ENCODE measurements at places on chromosomes 7 and 10. TPM values are rescaled to one million over a fixed set of nuclear protein-coding genes. Genes with fewer than 3 reads are reported as not detected.

DNA sequence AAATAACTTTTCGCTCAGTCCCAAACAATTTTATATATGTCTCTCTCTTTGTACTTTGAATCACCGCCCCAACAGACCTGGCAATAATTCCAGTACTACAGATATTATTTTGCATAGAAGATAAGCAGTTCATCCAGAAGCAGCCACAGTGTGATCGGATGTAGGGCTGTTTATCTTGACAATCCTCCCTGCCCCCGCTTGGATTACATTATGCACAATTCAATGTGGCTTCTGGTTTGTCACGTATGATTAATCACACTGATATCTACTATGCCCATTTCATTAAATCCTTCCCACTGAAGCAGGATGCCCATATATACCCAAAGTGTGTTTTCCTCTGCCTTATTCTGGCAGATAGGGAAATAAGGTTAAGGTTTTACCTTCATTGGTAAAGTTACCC is 115.2 kb downstream of the PDE1C start:
- no peak for DNase-seq

DNA sequence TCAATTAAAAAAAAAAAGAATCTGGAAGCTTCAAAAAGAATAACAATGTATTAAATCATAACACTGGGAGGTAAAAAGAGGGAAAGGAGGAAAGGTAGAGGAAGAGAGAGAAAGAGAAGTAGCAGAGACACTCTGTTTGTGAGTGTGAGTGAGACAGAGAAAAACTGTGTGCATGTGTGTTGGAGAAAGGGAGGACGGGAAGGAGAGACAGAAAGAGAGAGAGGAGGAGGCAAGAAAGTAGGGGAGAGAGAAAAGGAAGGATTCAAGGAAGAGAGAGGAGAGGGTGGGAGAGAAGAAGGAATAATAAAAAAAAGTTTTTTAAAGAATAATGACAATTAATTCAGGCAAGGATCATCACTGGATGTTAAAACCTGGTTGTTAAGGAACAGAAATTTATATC is 77.9 kb downstream of the RNLS start:
- DNase-seq, result no peak

- DNase-seq, result no peak
These were observed 4.8 kb downstream of the AKAP9 start for GRCh38 chr7:91945476-91945875.

DNA sequence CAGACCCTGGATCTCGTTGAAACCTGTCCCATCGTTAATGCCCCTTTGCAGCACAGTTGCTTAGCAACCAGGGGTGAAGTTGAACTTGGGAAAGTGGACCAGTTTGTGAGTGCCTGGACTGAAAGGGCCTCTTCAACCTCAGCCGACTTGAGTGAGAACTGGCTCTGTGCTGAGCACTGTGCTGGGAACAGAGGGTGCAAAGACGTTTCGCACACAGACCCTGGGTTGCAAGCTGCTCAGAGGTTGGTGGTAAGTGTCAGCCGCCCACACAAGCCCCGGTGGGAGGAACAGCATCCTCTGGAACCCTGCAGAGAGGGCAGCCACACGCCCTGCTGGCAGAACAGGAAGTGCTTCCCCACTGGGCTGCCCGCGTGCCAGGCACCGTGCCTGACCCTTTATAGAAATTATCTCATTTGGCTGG is 89.2 kb downstream of the CARD11 start:
- DNase-seq, result no peak

GRCh38 chr7:100007887-100008286 is 7.5 kb upstream of the ZKSCAN1 start:
- DNase-seq, result no peak

DNA sequence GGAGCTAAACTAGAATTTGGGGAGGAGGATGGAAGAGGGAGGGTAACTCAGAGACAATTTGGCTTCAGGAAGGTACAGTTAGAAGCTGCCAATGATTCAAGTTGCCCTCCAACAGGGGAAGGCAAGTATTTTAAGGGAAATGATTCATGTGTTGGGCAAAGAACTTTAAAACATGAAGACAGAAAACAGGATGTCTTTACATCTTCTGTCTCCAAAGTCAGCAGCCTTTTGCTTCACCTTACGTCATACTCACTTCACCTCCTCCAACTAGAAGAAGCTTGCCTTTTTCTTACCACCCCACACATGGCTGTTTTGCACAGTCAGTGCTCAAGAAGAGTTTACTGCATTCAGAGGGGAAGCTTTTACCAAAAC is 36.1 kb downstream of the PPP1R3C start:
- no peak for DNase-seq

DNA sequence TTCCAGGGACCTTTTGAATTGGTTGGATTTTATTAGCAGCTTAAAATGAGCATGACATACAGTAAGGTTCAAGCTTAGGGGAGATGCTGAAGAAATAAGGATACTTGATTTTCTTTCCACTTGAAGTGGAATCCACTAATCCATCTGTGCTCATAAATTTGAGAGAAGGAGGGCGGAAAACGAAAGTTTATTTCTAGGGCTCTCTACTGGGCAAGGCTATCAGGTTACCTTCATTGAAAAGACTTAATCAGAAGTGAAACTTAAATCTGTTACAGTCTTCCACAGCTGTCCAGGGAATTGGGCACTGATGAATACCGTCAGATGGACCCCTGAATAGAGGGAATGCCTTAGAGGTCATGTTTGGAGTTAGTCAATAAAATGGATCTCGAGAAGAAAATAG is 21.8 kb downstream of the AUTS2 start:
- DNase-seq, result no peak

DIP2C gene
- total RNA-seq, result 2.6 TPM

ZNF479 gene
- not detected for total RNA-seq

TEX36 gene
- not detected for total RNA-seq

Data from activated T-helper 2 cell treated with anti-CD3 and anti-CD28 coated beads, Interferon-gamma antibody, Interleukin-2, Interleukin-4, amounts not matched to agents 10 μg/mL and 5 μg/mL and 100 μg/mL, durations not matched to agents 14 hours and 24 hours and 36 hours (primary cell).